Vagina (tissue), 2 donors: ENCODE measurements at places on chromosomes 6 and 20.

DNA sequence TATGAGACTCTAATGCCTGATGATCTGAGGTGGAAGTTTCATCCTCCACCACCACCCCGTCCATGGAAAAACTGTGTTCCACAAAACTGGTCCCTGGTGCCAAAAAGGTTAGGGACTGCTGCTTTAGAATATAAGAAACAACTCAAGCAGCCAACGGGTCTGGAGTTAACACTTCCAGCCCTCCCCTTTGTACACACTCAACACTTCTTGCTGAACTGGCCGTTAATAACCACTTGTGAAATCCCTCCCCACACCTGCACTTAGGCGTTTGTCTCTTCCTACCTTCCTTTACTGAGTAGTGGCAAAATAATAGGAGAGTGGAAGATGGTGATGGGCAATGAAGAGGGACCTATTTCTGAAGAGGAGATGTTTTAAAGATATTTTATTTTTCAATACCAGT is 10.5 kb downstream of the SAYSD1 start:
- no peak for DNase-seq

GRCh38 chr6:116941727-116942126 is 64.7 kb downstream of the RFX6 start:
- no peak for DNase-seq

GRCh38 chr6:20790032-20790791 is 256.0 kb downstream of the CDKAL1 start:
- DNase-seq, result no peak

DNA sequence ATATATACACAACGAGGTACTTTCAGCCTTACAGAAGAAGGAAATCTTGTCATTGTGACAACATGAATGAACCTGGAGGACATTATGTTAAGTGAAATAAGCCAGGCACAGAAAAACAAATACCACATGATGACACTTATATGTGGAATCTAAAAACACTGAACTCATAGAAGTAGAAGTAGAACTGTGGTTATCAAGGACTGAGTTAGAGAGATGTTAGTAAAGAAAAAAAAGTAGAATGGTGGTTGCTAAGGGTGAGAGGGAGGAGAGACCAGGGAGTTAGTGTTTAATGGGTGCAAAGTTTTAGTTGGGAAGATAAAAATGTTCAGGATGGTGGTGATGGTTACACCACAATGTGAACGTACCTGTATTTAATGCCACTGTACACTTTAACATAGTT is 4.8 kb upstream of the STX11 start:
- DNase-seq, result no peak

- DNase-seq, result no peak
These were observed 78.7 kb downstream of the AK9 start for GRCh38 chr6:109612268-109612667.

GRCh38 chr6:35557239-35557638 is 44.5 kb upstream of the TULP1 start:
- DNase-seq, result no peak

GRCh38 chr6:44867571-44868334 is 460.4 kb upstream of the RUNX2 start:
- DNase-seq, result no peak

DNA sequence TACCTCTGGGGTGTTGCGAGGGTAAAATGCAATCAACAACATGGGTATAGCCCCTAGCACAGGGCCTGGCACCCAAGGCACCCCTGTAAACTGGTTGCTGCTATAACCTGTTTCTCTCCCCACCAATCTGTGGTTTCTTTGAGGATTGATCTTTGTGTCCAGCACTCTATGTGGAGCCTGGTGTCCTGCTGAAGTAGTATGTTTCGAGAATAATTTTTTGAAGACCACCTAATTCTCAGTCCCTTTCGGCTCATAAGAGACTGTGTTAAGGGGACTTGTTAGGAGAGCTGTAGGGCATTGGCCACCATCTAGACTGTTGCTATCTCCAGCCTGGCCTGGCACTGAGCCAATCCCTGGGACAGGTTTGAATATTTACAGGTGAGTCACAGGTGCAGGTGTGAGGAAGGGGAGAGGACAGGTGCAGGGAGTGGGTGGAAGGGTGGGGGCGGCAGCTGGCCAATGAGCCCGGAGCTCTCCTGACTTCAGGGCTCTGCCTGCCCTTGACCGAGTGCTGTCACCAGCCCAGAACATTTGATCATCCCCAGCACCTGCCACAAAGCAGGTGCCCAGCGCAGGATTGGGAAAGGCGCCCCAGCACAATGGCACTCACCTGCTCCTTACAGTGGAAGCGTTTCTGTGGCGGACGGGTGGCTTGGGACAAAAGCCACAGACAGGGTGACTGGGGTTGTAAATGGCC is 8.1 kb upstream of the C20orf144 start:
- DNase-seq, result no peak

GRCh38 chr6:32937230-32937633 is 3.6 kb downstream of the HLA-DMB start:
- DNase-seq, result no peak

DNA sequence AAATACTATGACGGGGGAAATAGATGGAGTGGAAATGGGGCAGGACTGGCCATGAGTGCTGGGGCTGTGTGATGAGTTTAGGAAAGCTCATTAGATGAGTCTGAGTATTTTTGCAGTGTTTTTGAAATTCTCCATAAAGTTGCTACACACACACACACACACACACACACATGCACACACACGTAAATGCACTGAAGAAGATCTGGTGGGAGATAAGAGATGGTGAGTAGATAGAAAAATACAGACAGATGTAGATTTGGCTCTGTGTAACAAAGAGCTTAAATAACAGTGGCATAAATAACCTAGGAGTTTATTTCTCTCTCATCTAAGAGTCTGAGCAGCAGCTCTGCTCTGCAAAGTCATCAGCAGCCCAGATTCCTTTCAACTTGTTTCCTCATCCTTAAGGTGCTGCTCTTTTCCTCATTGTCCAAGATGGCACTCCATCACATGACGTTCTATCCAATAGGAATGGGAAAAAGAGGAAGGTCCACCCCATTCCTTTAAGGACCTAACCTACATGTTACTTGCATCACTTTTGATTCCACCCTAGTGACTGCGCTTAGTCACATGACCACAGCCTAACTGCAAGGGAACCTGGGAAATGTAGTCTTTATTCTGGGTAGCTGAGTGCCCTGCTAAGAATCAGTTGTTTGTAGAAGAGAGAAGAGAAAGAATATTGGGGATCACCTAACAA is 76.4 kb downstream of the EYA2 start:
- DNase-seq, result no peak

- no peak for DNase-seq
These were observed 169.7 kb downstream of the HAO1 start for GRCh38 chr20:7770578-7770977.

DNA sequence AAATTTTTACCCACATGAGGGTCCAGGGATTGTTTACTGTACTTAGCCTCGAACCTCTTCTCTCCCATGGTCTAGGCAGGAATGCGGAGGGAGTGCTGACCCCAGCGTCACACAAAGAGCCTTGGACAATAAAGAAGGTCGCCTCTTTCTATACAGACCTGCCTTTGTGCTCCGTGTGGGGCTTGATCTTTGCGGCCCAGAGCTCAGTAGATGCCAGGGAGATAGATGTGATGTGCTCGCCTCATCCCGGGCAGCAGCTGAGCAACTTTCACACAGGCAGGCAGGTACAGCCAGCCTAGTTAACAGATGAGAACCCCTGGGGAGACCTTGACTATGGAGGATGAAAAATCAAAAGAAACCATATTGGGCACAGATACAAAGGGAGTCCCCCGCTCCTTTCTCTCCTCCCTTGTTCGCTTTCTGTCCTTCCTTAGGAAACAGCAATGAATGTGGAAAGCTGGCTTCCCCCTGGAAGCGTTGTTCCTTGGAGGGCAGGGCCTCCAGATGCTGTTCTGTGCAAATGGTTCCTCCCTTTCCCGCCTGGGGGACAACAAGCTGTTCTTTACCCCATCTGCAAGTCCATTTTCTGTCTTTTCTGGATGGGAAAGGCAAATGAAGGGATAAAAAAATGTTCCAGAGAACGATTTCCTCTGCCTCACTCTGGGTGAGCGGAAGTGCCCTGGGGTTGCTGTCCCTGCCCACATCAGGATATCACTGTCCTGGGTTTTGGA is 128.3 kb downstream of the OLIG3 start:
- DNase-seq, result no peak

GRCh38 chr6:80771941-80772340 is 665.5 kb downstream of the BCKDHB start:
- no peak for DNase-seq

DNA sequence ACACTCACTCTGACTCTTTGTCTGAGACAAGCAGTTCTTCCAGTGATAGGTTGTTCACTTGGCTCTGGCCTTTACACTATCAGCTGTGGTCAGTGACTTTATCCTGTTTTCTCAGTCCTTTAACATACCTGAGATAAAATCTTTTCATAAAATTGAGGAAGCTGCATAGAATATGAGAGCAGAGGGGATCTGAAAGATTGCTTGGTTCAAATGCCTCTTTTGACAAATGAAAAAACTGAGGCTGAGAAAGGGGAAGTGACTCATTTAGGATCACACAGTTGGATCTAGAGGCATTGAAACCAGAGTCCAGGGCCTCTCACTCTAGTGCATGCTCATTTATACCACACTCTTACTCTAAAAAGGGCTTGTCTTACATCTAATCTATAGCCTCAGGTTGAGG is 277.0 kb upstream of the TBX18 start:
- no peak for DNase-seq

DNA sequence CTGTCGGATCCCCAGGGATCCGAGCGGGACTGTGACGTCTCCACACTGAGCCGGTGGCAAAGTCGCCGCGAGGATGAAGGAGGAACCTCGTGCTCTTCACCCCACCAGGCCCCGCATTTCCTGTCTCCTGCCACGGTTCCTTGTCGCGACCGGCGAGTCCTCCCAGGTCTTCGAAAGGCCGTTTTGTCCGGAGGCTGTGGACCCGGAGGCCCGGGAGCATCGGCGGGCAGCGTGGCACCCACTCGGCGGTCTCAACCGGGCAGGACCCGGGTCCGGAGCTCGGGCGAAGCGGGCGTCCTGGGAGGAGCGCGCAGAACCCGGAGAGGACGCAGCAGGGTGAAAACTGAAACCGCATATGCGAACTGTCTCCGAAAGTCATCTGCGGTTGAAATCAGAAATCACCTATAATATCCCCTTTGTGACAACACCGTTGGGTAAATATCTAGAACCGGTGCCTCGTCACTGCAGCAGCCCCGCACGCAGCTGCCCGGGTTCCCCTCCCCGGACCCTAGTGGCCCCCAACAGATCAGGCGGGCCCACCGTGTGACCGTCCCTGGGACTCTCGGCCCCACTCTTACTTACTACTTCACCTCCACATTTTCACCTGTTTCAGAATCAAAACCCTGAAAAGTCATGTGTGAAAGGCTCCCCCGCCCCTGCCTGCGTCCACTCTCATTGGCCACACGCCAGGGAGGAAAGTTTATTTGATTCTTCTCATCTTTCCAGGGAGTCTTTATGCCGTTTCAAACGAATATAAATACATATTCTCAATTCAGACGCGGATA is 3.1 kb upstream of the ULBP2 start:
- no peak for DNase-seq

- DNase-seq, result no peak
These were observed 22.8 kb upstream of the LRRC1 start for GRCh38 chr6:53771785-53772624.

DNA sequence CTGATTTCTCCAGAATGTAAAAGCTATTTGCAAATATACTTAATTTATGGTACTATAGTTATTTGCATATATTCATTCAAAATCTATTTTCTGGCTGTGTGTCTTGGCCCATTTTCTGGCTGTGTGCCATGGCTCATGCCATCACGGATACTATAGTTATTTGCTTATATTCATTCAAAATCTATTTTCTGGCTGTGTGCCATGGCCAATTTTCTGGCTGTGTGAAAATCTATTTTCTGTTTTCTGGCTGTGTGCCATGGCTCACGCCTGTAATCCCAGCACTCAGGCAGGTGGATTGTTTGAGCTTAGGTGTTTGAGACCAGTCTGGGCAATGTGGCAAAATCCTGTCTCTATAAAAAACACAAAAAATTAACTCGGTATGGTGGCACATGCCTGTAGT is 28.9 kb upstream of the RIPK1 start:
- no peak for DNase-seq

DNA sequence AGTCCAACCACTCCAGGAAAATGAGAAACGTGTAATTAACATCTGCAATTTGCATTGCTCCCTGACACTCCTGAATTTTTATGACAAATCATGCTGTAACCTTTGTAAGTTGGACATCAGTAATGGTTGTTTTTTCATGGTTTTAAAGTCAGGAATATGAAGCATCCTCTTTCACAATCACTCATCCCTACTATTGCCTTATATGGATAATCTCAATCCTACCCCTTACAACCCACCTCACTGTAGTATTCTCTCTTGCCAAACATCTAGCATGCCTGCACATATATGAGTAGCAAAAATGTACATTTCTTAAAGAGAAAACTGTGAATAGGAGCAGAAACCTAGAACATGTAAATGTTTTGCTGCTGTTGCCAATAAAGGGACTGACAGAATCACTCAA is 729.5 kb downstream of the KIF16B start:
- DNase-seq, result no peak

- no peak for DNase-seq
These were observed 256.7 kb downstream of the ATXN1 start for GRCh38 chr6:16504609-16505008.

DNA sequence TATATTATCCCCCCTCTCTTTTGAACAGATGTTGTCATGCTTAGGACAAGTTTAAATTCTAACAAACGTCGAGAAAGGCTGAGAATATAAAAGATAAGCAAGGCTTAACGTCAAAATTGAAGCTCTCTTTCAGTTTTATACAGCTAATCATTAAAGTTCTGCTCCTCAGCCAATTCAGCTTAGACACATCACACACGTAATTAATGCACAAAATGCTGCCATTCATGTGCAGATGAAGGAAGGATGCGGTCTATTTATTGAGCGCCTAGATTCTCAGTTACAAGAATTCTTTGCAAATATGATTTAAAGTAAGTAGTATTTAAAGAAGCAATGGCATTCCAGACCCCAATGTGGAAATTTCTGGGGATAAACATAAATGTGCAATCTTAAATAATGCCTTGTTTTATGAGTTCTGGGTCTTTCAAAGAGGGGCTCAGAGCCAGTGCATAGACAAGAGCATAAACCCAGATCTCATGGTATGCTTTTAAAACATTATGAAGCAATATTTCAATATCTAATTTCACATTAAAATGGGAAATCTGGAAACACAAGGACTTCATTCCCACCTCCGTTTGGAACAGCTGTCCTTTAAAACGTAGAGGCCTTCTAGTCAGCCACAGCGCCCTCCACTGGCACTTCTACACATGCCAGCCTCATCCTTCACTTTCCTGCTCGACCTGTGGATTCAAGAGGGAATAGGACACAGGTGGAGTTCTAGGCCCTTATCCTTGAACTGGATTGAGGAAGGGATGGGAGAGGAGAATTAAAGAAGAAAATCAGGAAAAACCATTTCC is 85.8 kb downstream of the LYRM4 start:
- no peak for DNase-seq

DNA sequence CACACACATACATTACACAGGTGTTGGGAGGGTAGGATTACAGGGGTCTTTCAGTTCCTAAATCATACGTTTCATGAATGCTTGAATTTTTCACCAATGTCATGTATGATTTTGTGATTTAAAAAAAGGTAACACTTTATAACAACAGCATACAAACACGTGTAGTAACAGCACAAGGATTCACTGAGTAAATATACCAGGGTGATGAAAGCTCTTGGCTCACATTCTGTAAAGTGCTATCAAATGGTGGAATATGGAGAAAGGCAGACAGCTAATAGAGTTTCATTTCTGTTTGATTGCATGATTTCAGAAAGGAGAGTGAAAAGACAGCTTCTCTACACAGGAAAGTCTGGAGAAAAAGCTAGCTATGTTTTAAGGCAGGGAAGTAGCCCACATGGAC is 231.9 kb downstream of the CD83 start:
- no peak for DNase-seq

GRCh38 chr6:71333697-71334096 is 45.1 kb downstream of the OGFRL1 start:
- no peak for DNase-seq
